ENCODE measurements at places on chromosomes 2 and 18.

DNA sequence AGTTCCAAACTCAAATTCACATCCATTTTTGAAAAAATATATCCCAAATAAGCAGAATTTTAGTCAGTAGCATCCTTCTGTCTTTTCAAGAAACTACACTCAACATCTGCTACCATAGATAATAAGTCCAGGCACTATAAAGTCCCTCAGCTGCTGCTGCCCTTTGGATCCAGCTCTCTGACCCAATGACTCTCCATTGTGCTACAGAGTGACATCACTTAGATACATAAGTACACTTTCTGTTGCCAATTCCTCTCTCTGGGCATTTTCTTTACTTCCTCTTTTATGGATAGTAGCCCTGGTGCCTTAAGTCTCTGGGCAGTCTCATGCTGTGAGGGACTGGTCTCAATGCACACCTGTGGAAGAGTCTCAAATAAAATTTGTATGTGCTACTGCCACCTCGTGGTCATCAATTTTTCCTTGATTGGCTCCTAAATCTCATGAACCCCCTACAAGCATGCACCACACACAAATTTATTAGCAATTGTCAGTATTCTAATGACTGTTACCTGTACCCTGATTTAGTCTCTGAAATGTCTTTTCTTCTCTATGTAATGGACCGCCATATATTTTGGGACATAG, 219.2 kb downstream of the LRP1B start:
- DNase-seq: peak; percentile 19

- no peak for DNase-seq
These were observed 314.1 kb downstream of the STK39 start for GRCh38 chr2:167933097-167933814.

GRCh38 chr2:147639891-147640290, 204.9 kb upstream of the ACVR2A start:
- no peak for DNase-seq

DNA sequence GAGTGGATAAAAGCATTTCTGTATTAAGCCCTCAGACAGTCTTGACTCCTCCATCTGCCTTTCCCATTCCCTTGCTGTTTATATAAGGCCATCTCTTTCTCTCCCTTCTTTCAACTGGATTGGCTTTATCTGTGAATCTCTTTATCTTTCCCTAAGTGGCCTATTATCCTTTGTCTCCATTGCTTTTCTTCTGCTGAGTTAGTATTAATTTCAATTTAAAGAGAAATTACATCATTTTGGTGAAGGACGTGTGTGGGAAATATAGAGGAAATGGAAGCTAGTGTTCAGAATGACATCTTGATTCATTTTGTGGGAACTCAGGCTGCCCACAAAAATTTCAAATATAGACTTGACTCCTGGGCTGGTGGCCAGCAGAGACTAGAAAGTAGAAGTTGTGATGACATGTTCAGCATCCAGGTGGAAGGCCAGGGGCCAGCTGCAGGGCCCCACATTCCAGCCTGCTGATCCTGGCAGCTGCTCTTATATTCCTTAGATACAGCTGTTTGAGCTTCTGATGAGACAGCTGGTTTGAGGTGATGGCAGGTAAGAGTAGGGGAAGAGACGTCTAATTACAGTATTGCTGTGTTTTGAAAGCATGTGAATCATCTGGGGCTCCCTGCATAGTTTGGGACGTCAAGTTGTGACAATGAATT, 52.3 kb downstream of the DIS3L2 start:
- DNase-seq: peak; percentile 99

- no peak for DNase-seq
These were observed 5.3 kb downstream of the CAPN13 start for GRCh38 chr2:30801821-30802455.

DNA sequence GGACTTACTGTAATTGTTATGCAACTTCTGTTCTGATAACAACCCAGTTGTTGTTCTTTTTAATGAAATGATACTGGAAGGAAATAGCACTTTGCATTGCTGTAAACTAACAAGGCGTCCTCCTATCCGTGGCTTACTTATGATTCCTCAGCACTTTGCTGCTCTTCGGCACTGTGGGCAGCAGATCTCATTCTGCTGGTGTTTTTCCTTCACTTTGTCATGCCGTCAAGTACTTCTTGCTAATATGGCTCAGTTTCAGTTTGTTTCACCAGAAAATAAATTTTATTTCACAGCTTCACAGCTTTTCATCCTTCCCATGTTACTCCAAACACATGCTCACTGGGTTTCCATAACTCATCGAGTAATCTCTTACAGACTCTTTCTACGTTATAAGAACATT, 289.3 kb downstream of the MEIS1 start:
- no peak for DNase-seq

- DNase-seq: no peak
These were observed 292.3 kb upstream of the SIX2 start for GRCh38 chr2:45301307-45302277.

DNA sequence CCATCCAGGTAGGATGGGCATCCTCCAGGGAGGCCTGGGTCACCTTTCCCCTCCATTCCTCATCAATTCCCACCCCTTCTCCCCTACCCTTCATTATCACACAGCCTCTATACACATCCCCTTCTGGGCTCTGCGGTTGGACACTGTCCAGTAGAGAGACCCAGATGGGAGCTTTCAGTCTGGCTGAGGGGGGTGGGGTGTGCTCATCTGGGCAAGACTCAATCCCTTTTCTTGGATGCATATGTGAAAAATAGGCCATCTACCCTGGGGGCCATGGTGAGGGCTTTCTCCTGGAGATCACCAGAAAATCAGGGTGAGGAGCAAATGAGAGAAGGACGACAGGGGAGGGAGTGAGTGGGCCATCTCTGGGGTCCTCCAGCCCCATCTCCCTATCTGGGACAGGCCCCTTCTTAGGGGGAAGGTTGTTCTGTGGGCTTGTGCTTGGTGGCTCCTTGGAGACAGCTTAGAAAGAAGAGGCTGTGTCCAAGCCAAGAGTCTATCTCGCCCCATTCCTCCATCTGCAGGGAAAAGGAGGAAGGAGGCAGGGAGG, 160.1 kb downstream of the DYSF start:
- no peak for DNase-seq

- DNase-seq: no peak
These were observed 13.6 kb upstream of the ZSCAN30 start for GRCh38 chr18:35303610-35304009.

DNA sequence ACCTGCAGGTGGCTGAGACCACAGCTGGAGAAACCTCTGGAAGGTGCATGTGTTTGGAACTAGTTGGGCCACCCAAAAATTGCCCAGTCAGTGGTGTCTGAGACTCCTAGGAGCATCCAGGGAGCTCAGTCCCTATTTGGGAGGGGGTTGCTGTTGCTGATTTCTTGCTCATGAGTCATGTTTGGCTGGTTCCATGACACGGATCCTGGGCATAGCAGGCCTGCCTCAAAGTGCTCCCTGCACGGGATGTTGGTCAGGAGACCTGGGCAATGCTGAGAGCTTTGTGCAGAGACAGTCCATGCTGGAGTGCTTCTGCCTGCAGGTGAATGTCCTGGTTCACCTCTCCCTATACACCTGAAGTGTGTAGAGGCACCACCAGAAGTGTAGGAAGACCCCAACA, 194.2 kb downstream of the GLI2 start:
- peak; percentile 51 for DNase-seq

- no peak for DNase-seq
These were observed 29.9 kb downstream of the PTPN18 start for GRCh38 chr2:130385709-130386108.

GRCh38 chr2:80822999-80823398, 518.4 kb upstream of the LRRTM1 start:
- no peak for DNase-seq

- no peak for DNase-seq
These were observed 58.9 kb upstream of the NDUFV2 start for GRCh38 chr18:9043581-9043980.

DNA sequence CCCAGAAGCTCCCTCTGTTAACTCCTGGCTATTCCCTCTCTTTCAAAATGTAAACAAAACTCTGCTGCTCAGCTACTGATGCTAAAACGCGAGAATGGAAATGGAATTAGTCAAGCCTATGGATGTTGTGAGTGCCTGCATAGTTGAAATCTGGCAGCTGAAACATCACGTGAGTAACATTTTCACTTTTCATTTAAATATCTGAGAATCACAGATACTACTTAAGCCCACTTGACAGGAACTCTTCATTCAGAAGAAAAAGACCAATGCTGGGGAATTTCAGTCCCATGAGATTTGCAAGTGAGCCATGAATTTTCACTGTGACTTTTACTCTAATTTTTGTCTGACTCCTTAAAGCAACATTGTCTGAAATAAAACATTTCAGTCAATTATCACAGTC, 215.3 kb upstream of the SESTD1 start:
- peak; percentile 13 for DNase-seq

DNA sequence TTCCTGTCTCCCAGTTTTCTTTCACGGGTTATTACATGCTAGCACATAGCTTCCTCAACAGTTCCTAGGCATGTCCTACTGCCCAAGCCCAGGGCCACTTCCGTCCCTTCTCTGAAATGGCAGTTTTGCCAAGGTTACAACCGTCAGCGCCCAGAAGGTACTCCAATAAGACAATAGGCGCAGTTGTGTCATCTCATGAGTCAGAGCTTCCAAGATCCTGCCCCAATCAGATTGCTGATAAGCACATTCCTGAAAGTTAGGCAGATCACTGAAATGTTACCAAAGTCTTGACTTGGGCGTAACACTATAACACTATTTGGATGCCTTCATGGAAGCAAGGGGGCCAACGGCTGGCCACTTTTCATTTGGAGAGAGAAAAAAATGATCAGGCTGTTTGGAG, 34.2 kb downstream of the GKN2 start:
- DNase-seq: no peak

DNA sequence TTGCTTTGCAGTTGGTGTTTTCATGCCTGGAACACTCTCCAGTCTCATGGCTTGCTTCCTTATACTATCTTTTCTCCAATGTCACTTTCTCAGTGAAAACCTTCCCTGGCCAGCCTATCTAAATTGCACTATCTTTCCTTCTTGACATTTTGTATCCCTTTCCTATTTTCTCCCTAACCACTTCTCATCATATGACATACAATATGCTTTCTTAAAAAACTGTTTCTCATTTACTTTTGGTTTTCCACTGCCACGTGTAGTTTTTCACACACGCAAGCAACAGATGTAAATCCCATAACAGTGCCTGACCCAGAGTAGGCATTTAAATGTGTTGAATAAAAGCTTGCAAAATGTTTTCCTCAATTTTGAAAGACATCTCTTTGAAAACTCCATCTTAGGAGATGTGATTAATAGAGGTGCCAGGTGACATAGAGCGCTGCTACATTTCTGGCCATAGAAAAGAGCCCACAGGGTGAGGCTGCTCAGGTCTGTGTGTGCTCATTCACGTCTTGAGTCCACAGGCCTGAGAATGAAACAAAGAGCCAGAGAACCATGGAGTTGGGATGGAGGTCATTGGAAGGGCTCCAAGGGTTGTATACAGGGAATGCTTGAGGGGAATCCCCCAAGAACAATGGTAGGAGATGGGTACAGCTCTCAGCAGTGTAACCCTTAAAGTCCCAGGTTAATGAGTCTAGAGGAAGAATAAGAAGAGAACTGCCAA, 12.7 kb downstream of the ZNF24 start:
- no peak for DNase-seq

DNA sequence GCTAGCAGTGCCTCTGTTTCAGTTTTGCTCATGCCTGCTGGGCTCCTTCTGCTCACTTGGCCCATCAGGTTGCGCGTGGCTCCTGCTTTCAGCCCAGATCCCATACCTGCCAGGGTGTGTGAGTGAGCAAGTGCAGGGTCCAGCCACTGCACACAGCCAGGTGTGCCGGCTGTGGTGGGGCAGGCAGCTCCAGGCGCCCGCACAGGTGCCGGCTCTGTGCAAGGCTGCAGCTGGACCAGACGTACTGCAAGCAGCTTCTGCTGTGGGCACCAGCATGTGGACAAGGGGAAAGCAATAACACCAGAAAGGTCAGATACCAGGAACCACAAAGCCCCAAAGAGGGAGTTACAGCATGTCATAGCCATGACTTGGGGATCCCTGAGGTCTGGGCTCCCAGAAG, 5.6 kb upstream of the PCARE start:
- no peak for DNase-seq

DNA sequence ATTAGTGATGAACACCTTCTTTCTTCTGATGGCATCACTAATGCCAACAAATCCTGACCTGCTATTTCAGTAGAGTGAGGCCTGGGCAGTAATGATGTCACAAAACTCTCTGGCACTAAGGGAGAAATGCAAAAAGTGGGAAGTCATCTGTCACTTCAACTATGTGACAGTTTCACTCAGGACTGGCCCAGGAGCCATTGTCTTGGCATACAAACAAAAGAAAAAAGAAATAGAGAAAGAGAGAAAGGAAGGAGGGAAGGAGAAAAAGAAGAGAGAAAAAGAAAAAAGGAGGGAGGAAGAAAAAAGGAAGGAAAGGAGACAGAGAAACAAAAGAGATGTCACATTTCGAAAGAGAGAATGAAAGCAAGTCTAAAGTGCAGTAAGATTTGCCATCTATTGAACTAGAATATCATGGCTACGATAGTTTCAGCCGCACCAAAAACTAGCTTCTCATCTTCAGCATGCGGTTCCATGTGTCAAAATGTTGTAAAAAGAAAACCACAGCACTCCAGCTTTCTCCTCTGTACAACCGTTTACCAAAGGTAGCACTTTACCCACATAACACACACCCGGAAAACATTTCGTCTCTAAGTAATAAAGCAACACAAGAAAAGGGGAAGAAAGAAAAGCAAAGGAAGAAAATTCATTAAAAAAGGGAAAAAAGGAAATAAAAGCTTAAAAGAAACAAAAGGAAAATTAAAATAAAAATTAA, 50.1 kb downstream of the CD226 start:
- DNase-seq: no peak

DNA sequence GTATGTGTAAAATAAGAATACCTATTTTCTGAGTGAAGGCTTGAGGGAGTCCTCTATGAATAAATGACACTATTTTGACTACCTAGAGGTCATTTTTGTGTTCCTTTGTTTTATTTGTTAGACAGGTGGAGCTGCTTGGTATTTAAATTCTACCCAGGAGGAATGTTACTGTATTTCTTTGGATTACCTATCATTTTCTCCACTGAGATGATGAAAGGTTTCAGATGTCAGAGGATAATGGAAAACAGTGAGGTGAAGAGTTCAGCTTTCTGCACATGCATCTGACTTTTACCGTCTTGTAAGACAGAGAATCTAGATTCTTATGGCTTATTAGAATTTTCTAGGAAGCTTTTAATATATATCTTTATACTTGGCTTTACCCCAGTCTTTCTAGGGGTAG, 689.8 kb upstream of the NXPH2 start:
- DNase-seq: no peak

DNA sequence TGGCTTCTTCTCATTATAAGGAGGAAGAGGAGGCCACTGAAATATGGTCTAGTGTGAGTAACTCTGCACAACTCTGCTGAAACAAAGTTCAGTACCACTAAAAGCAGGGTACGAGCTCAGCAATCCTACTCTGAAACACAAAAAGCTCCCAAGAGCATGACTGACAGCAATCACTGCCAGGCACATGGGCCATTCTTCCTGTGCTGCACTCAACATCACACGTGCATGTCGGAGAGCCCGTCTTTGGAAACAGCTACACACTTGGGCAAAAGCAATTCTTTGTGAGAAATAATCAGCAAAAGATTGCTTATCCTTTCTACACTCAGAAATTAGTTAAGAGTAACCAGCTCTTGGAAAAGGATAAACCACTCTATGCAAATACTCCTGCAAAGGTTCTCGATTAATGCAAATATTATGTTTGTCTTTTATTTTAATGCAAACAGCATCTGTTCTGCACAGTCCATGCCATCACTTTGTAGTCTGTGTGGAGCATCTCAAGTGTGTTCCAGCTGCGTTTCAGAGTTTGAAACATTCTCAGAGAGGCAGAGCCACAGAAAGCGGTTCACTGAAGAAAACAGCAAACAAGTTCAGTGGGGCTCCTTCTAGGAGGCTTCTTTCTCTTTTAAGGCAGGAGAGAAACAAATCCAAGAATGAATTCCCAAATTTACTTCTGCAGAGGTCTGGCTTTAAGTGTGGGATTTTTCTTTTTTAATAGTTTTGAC, 145.0 kb downstream of the HDAC4 start:
- no peak for DNase-seq
